Astrocyte (in vitro differentiated cells and primary cell): ENCODE measurements at places on chromosomes 11 and 22.
A peak's percentile ranks its signal among the peaks of the same experiment; 100 is the strongest.

GRCh38 chr11:78449866-78450265, 32.2 kb upstream of the GAB2 start:
- DNase-seq: peak; percentile 16

- peak; percentile 72 for DNase-seq
These were observed 44.6 kb downstream of the RDX start for GRCh38 chr11:110251836-110252235.

DNA sequence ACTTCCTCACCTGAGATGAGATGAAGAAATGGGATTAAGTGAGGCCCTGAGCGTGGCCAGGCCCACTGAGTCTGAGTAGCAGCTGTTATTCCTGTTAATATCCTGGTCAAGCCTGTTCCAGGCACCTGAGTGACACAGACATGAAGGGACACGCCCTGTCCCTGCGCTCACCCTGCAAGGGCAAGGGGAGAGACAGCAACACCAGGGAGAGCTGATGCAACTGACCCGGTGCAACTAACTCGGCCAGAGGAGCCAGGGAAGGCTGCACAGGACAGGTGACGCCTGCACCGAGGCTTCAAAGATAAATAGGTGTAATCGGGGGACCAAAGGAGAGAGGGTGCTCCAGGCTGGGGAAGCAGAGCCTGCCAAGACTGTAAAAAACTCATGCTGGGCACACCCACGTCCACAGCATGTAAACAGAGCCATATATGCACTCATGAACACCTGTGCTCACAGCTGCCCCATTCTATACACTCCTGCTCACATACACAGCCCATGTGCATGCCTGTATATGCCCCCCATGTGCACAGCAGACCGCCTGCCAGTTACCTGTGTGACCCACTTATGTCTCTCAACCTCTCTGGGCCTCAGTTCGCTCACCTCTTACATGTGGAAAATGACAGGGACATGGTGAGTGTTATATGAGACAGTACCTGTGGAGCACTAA, 22.8 kb upstream of the GCAT start:
- DNase-seq: no peak

DNA sequence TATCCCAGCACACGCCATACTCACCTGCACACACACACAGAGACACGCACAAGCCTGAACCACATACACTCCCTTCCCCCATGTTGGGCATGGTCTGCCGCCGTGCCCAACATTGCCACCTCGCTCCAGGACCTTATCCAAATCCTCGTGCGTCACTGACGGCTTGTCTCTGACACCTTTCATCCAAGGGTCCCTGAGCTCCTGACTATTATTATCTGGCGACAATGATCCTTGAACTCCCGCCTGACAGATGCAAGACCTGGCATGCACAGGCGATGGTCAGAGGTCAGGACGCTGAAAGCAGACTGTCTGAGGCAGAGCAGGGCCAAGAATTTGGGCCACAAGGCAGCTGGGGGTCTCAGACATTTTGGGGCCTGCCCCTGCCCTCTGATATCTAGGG, 4.2 kb downstream of the MB start:
- no peak for DNase-seq

- DNase-seq: no peak
These were observed 166.8 kb downstream of the MYO18B start for GRCh38 chr22:25908755-25909154.

GRCh38 chr22:17307566-17307965, 61.7 kb upstream of the CECR2 start:
- no peak for DNase-seq

DNA sequence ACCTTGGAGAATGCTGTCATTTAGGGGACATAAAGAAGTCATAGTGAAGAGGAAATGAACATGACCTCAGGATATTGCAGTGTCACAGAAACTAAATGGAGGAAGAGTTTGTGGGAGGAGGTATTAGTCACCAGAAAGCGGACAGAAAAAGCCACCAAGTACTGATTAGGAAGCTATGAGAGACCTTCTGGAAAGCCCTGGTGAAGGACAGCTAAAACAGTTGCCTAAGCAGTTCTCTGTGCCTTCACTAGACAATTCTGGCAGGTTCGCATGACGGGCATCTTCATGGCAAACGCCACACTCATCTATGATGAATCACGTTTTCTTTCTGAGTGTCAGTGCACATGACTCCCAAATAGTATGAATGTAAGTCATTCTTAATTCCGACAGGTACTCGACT, 325.8 kb downstream of the C11orf87 start:
- no peak for DNase-seq
